Cortex of kidney (tissue), 1 donor: ENCODE measurements at places on chromosomes 11 and 22.

DNA sequence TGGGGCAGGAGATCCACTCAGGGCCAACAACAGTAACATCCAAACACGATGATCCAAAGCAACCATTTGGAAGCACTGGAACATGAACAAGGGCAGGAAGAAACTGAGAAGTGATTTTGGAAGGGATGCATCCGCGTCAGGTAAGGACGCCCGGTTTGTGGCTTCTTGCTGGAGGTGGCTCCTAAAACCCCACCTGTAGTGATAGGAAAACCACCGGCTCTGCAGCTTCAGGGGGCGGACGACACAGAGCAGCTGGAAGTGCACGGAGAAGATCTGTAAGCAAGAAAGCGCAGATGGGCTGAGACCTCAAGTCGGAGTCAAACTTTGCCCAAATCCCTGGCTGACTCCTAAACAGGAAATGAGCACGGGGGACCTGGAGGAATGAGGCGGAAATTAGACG lies 1066.1 kb downstream of the BRD1 start:
- no peak for DNase-seq

- no peak for DNase-seq
These were observed 1.0 kb downstream of the MOGAT2 start for GRCh38 chr11:75718419-75719339.

DNA sequence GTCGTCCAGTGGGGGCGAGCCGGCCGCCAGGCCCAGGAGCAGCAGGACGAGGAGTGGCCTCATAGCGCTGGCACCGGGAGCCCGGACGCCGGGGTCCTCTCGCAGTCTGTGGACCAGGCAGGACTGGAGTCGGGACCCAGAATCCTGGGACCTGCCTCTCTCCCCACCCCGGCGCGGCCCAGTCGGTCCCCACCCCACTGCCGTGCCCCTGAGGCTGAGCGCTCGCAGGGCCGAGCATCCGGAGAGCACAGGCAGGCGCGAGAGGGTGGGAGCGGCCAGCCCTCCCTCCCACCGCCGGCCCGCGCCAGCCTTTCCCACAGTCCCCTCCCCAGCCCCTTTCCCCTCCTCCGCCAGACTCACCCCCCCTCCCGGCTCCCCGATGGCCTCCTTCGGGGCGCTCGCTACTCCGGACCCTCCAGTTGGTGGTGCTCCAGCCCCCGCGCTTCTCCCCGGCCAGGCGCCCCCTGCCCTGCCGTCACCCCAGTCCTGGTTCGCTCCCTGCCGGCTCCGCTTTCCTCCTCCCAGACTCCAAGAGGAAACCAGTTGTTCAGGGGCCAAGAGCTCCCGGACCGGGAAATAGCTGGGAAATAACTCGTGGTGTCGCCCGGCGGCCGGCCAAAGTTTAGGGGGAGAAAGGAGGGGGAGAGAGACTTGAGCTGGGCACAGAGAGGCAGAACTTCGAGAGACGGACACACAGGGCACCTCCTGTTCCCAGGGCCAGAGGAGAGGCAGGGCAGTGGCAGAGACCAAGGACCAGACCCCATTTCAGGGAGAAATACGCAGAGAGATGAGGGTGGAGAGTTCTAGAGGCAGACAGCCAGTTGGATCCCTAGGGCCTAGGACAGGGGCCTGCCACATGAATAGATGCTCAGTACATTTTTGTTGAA lies at the start of gene C1QTNF5:
TSS of gene C1QTNF5 (minus strand) at position 549 of the 887 bp plus-strand sequence. CDS start at position 63, 486 bp downstream.
- no peak for DNase-seq

DNA sequence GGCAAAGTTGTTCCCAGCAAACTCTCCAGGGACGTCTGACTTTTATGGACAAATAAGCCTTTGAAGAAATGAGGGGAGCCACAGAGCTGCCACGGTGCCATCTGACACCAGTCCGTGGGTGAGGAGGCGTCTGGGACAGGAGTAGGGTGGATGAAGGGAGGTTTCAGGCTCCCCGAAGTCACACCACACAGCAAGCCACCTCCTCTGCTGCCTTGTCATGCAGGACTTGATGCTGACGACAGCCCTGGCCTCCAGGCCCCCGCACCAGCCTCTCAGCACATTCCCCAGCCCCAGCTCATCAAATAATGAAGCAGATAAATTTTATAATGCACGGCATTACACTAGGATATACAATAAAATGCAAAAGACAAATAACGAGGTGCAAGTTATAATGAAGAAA lies 156.5 kb downstream of the CEP164 start:
- DNase-seq: no peak

DNA sequence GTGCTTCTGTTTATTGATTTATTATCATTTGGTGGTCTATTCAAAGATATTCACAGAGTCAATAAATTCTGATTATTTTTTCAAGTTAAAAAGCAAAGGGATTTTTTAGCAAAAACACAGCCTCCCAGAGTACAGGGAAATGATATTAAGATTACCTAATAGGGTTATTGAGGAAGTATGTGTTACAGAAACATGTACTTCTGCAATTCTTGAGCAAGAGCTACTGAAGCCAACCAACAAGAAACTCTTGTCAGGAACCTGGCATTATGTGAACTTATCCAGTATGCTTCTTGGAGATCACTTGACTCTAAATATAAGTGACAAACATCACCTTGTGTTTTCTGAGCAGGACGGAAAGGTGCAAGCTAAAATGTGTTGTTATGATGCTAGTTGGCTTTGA lies 42.0 kb upstream of the CARD18 start:
- no peak for DNase-seq

DNA sequence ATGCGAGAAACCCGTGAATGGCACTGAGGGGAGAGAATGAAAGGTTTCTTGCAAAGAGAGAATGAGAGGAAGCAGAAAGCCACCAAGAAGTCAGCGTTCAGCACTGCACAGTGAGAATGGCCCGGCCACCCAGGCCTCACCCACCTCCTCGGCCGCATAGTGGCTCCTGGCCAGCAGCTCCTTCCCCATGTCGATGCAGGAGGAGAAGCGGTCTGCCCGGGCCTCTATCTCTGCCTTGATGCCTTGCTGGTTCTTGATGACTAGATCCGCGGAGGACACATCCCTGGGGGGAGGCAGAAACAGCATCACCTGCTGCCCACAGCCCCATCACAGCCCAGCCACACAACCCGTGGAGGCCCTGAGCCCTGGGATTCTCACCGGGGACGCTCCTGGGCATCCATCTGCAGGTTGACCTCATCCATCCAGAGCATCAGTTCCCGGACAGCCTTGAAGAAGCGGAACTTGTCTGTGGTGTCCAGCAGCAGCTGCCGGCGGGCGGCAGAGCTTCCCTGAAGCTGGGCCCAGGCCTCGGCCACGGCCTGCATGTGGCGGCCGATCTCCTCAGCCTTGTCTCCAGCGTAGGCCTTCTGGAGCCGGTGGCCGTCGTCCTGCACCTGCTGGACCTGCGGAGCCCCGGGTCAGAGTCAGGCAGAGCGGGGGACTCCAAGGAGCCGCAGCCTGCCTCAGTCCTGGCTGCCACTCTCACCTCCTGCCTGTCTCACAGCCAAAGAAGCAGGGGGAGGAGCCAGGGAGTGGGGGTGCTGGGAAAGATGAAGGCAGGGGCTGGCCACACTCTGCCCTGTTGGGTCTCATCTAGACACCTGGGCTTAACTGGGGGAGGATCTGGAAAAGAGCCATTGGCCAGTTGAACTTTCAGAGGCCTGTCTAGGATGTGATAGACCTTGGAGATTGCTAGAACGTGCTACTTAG lies 12.2 kb upstream of the RBM4B start:
- no peak for DNase-seq

DNA sequence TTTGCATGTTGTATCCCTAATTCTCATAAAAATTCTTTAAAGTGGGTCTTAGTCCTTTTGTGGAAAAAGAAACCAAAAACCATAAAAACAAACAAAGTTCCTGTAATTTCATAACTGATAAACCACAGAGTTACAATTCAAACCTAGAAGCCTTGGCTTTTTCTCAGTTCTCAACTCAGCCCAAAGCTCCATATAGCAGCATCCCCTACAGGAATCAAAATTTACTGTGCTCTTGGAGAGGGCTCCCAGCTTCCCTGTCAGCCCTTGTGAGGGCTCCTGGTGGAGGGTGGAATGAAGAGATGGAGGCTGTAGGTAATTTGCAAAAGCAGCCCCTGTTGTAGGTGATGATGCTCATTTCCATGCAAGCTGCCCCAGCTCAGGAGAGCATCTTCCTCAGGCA lies 506.1 kb upstream of the KIRREL3 start:
- no peak for DNase-seq

DNA sequence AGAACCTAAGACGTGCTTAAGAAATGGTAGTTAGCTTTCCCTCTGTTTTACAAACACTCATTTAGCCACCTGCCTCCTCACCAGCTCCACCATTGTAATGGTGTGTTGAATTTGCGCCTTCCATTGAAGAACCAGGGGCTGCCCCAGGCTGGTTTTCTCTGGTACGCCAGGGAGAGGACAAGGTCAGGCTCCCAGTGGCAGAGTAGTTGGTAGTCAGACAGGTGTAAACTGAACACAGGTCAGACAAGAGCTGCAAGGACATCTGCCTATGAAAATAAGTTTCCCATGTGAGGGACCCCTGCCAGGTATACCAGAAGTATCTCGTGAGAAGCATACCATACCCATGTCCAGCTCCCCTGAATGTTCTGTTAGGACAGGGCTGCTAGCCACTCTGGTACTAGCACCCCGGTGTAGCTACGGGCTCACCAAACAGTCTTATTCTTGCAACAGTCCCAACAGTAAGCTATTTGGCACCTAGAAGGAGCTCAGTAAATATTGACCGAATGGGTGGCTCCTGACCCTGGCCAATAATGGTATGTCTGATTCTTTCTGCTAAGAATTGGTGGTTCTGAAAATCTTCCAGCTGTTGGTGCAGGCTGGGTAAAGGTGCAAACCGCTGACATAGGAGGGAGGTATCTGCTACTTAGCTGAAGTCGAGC lies 359.0 kb downstream of the LARGE1 start:
- DNase-seq: no peak

DNA sequence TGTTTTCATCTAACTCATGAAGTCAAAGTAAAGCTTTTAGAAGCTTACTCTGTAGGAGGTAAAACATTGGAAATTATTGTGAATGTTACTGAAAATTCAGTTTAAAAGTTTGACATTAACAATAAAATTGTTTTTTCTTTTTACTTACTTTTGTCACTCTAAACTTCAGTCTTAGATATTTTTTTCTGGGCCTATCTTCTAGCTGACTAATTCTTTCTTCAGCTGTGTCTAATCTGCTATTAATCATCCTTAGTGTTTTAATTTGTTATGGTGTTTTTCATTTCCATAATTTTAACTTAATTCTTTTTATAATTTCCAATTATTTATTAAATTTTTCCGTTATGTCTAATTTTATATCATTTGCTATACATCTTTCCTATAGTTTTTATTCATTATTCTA lies 35.0 kb downstream of the IL10RA start:
- no peak for DNase-seq

DNA sequence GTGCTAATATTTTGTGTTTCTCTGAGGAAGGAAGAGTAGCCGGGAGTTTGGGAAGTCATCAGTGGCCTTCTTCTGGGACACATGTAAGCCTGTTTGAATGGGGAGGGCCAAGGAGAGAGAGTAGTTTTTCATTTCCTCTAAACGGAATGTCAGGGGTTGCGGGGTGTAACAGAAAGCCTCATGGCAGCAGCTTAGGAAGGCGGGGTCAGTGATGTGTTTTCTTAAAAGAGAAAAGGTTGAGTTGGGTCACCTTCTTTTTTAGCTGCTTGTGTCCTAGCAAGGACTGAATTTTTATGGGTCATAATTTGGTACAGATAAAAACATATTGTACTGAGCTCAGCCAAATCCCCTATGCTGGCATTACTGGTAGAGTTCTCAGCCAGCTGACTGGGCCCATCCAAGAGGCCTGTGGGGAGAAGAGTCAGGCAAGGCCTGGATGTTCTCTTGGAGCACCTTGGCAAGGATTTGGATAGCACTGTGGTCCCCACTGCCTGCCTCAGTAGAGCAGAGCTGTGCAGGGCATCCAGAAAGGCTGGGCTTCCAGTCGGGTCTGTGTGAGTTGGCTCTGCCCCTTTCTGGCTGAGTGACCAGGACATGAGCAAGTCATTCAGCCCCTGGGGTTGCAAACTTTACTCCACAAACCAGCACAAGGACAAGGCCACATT lies 29.4 kb upstream of the NAV2 start:
- no peak for DNase-seq

DNA sequence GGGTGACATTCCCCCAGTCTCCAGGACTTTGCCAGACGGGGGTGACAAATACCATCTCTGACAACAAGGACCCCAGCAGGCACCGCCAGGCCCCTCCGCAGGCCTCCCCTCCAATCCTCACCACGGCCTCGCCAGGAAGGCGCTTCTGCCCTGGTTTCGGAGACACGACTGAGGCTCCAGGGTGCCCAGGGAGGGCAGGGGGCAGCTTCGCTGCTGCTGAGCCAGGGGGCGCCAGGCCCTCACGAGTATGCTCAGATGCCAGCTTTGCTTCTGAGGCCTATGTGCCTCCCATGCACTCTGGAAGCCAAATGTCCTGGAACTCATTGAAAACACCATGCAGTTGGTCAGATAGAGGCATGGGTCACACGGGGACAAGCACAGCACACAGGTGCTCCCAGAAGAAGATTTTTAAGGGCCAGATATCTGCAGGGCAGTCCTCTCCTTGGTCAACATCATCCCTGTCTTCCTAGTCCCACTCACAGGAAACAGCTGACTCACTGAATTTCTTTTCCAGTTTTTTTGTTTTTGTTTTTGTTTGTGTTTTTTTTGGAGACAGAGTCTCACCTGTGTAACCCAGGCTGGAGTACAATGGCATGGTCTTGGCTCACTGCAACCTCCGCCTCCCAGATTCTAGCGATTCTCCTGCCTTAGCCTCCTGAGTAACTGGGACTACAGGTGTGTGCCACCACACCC lies 19.9 kb downstream of the BID start:
- DNase-seq: no peak

- no peak for DNase-seq
These were observed 91.8 kb downstream of the TBC1D22A start for GRCh38 chr22:46854125-46854870.

GRCh38 chr22:20405931-20406685 lies 12.2 kb downstream of the ZNF74 start:
- no peak for DNase-seq

- no peak for DNase-seq
These were observed 5.4 kb downstream of the LARGE2 start for GRCh38 chr11:45927684-45928413.

- no peak for DNase-seq
These were observed 467.6 kb downstream of the NTM start for GRCh38 chr11:131838016-131838415.

DNA sequence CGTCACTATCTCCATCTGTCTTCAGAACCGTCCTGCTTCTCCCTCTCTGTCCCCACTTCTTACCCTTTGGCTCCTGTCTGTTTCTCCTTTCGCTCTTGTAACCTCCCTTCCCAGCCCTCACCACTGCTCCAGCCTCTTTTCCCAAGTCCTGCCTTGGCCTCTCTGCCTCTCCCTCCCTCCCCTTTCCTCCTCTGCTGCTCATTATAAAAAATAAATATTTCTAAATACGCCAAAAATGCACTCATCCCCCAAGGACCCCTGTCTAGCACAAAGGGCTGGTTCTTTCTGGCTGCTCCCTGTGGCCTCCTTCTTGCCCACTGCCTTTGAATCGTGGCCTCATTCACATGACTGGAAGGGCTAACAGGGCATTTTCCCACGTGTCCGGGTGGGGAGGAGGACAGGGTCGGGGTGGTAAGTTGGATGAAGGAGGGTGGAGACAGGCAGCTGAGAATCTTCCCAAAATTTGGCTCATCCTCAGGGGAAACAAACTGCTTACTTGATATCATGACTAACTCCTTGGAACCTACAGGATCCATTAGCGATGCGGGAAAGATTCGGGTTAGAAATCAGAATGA lies 26.4 kb upstream of the OAF start:
- DNase-seq: no peak

GRCh38 chr11:60942219-60942618 lies 9.8 kb downstream of the SLC15A3 start:
- DNase-seq: no peak
